ENCODE measurements at places on chromosomes 6 and 20.

GRCh38 chr6:77620278-77620882, 32.5 kb upstream of the MEI4 start:
- no peaks in the 10 kb centered on the region for H3K27me3 ChIP-seq
- no peaks in the 10 kb centered on the region for H3K36me3 ChIP-seq

- H3K4me3 ChIP-seq: no peak overlapping the region
- H3K27me3 ChIP-seq: no peaks in the 10 kb centered on the region
- no peaks in the 10 kb centered on the region for H3K4me1 ChIP-seq
- no peaks in the 10 kb centered on the region for H3K36me3 ChIP-seq
These were observed 652.5 kb upstream of the EPHA7 start for GRCh38 chr6:94071835-94072234.

GRCh38 chr6:23086100-23086499, 516.7 kb downstream of the HDGFL1 start:
- no peak for DNase-seq
- H3K27me3 ChIP-seq: no peaks in the 10 kb centered on the region
- no peak overlapping the region for H3K27ac ChIP-seq
- no peak overlapping the region for H3K4me3 ChIP-seq
- no peaks in the 10 kb centered on the region for H3K4me1 ChIP-seq

DNA sequence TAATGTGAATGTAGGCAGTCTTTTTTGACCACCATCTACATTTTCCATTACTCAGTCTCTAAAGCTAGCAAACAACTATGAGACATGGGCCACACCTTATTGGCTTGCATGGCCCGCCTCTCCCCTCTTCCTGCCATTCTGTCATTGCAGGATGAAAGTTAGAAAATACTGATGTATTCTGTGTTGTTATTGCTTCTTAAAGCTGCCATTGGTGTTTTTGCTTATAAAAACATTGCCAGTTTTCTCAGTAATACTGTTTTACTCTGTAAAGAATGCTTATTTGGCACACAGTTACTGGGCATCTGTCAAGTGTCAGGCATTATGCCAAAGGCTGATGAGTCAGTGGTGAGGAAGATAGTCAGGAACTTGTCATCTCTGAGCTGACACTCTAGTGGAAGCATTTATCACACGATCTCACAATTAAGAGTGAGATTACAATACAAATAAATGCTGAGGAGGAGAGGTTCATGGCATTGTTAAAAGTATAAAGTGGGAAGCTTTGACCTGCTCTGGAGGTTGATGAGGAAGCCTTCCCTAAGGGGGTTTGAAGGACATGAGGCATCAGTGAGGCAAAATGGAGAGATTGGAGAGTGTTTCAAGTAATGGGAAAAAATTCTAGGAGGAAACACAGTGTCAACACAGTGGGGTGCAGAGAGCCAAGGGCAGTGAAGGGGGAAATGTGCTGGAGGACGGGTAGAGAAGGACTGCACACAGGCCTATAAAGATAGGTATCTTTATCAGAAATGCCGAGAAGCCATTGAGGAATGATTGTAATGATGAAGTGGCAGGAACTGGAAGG, 14.7 kb downstream of the KLHL32 start:
- 0 out of 2 replicates have a peak, but pooled peaks cover 5% of the 10 kb centered on the region for H3K4me1 ChIP-seq
- H3K27me3 ChIP-seq: no peaks in the 10 kb centered on the region
- H3K27ac ChIP-seq: no peak overlapping the region
- no peak for DNase-seq

GRCh38 chr20:45289942-45290676, 16.5 kb upstream of the RBPJL start:
- peaks cover 9% of the 10 kb centered on the region for H3K4me1 ChIP-seq
- H3K27ac ChIP-seq: no peak overlapping the region
- peaks cover 14% of the 10 kb centered on the region for H3K27me3 ChIP-seq
- H3K4me3 ChIP-seq: no peak overlapping the region
- H3K36me3 ChIP-seq: no peaks in the 10 kb centered on the region

DNA sequence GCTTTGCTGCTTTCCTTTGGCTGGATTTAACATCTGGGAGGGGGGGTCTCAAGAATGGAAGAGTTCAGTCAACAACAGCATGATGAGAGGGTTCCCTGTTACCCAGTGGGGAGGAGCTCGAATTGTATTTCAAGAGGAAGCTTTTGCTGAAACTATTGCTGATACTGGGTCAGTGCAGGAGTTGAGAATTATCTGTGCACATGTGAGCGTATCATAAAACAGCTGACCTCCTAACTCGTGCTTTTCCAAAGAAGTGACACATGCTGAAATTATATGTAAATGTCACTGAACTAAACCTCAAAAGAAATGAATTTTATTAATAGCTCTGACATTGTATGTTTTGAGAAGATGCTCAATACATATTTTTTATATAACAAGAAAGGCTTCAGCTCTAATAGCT, 96.3 kb downstream of the PHF3 start:
- no peaks in the 10 kb centered on the region for H3K36me3 ChIP-seq
- H3K27me3 ChIP-seq: no peaks in the 10 kb centered on the region
- no peak overlapping the region for H3K27ac ChIP-seq
- DNase-seq: no peak

DNA sequence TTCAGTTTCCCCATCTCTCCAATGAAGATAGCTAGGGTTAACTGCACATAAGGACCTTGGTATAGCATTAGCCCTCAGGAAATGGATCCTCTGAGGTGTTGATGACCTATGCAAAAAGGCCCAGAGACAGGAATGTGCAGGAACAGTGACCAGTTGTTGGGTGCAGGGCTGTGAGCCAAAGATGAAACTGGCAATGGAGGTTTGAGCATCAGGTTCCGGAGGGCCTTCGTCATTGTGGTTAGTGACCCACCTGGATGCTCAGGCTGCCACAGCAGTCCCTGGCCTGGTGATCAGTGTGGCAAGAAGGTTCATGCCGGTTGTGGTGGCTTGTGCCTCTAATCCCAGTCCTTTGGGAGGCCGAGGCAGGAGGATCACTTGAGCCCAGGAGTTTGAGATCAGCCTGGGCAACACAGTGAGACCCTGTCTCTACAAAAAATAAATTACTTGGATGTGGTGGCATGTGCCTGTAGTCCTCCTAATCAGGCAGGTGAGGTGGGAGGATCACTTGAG, 43.7 kb downstream of the TM9SF4 start:
- H3K27me3 ChIP-seq: no peaks in the 10 kb centered on the region
- no peak overlapping the region for H3K27ac ChIP-seq
- H3K4me3 ChIP-seq: no peak overlapping the region
- H3K4me1 ChIP-seq: no peaks in the 10 kb centered on the region
- no peak for DNase-seq

DNA sequence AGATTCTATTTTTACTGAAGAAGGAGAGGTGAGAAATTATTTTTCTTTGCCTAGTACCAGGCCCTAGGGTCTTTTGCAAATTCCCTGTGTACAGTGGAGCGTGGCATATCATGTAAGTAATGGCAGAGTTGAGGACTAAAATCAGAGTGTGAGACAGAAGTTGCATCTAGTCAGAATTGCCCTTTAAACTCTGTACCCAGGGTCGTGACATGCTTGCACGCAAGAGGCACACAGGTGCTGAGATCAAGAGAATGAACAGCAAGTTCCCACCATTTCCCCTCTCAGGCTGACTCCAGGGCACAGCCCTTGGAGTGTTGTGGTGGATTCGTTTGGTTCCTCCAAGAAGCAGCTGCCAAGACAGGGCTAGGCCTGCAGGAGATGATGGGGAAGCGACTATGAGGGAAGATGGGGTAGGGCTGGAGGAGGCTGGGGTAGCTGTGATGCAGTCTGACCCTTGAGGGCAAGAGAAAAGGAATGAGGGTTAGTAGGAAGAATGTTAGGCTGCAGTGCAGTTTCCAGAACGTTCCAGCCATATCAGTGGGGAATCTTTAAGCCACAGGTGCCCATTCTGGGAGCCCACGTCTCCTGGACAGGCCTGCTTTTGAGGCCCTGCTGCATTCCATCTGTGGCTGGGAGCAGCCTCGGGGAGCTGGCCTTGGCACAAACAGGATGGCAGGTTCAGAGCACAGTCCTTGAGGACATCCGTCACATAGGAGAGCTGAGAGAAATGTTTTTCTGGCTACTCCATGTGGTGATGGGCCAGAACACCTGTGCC, 6.9 kb downstream of the NELFCD start:
- peaks cover 10% of the 10 kb centered on the region for H3K4me1 ChIP-seq

DNA sequence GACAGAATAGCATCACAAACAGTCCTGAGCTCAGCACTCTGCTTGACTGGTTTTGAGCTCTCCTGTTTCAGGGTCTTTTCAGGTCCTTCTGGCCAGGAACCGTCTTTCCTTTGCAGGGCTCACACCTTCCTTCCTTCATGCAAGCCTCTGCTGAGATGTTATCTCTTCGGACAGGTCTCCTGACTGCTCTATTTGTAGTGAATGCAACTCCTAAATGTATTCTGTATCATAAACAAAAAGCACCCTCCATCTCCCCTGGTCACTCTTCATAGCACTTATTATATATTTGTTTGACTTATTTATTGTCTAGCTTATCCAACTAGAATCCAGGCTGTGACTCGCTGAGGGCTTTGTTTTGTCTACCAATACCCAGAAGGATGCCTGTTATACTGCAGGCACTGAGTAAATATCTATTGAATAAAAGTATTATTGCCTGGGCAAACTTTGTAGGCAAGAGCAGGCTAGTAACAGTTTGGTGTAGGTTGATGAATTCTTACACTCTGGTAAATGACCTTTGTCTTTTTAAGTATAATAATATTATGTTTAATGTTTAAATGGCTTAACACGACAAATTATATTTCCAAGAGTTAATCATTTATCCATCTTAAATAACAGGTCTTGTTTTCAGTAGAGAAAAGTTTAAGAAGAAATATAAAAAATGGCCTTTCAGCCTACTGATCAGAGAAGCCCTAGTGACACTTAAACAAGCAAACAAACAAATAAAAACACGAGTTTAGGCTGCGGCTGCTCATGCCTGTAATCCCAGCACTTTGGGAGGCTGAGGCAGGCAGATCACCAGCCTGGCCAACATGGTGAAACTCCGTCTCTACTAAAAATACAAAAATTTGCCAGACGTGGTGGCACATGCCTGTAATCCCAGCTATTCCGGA, 199.7 kb downstream of the BCAS1 start:
- H3K27me3 ChIP-seq: no peaks in the 10 kb centered on the region
- H3K4me1 ChIP-seq: peaks cover 52% of the 10 kb centered on the region
- no peaks in the 10 kb centered on the region for H3K36me3 ChIP-seq
- H3K4me3 ChIP-seq: no peak overlapping the region
- peak overlapping the region; percentile 83 for H3K27ac ChIP-seq

DNA sequence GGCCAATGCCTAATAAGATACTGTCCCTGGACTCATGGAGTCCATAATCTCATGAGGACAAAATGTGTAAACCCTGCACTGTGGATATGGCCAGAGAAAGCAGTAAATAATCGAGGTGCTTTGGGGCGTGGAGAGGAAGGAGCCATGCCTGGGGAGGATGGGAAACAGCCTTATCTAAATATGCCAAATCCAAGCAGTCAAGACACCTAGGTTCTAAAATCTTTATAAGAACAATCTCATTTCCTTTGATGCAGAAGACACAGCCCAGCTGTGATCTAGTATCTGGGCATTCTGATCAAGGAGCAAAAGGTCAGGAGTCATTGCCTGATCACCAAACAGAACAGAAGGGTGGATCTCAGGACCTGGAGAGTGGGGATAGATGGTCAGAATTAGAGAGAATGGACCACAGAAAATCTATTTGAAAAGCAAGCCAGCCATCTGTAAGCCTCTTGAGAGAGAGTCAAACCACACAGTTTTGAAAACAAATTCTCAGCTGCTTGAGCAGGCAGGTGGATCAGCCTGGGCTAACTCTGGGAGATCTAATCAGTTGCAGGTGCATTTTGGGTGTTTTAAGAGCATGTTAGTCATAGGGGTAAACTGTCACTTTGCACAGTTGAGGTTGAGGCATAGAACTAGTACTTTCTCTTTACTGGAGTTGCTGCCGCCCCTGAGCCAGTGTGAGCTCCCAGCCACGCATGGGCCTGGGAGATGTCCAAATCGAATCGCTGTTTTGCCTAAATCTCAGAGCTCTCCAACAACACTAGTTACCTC, 130.8 kb upstream of the TNFAIP3 start:
- H3K4me1 ChIP-seq: peaks cover 34% of the 10 kb centered on the region
- H3K36me3 ChIP-seq: no peaks in the 10 kb centered on the region
- H3K27ac ChIP-seq: peak overlapping the region; percentile 44
- H3K4me3 ChIP-seq: peak overlapping the region; percentile 32
- DNase-seq: peak; percentile 80

DNA sequence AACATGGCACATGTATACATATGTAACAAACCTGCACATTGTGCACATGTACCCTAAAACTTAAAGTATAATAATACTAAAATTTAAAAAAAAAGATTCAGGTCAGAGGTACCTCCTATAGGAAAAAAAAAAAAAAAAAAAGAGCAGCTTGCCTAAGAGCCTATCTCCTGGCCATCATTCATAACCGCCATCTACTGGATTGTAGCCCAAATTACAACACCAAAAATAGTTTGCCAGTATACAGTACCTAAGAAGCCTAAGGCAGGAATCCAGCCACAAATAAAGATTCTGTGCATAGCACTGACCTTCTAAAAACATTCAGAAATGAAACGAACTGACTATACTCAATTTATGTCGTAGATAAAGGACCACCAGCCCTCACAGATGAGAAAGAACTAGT, 438.4 kb upstream of the ADGRB3 start:
- H3K4me3 ChIP-seq: no peak overlapping the region
- no peaks in the 10 kb centered on the region for H3K4me1 ChIP-seq
- peak; percentile 38 for DNase-seq
- no peak overlapping the region for H3K27ac ChIP-seq
- no peaks in the 10 kb centered on the region for H3K27me3 ChIP-seq

Data from MM.1S (cell line).